ENCODE measurements at places on chromosomes 11 and 22.

DNA sequence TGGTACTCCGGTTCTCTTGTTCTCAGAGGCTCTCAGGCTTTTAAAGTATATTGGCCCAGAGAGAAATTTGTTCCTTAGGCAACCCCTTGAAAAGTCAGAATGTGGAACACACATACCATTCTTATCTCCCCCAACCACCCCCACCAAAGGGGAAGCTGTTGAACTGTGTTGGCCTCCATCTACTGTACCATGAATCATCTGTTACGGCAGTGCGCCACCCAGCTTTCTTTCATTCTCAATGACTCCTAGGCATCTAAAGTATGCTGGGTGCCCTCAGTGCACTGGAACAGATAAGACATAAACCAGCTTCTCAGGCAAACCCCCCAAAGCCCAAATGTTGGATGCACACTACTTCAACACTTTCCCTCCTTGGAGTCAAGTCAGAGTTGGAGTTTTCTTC is 696.2 kb upstream of the TENM4 start:
- no peak for DNase-seq

- DNase-seq = no peak
Measured at GRCh38 chr11:33713151-33713855, 12.7 kb upstream of the C11orf91 start.

GRCh38 chr11:1123970-1124369 is 33.8 kb upstream of the MUC5AC start:
- no peak for DNase-seq

DNA sequence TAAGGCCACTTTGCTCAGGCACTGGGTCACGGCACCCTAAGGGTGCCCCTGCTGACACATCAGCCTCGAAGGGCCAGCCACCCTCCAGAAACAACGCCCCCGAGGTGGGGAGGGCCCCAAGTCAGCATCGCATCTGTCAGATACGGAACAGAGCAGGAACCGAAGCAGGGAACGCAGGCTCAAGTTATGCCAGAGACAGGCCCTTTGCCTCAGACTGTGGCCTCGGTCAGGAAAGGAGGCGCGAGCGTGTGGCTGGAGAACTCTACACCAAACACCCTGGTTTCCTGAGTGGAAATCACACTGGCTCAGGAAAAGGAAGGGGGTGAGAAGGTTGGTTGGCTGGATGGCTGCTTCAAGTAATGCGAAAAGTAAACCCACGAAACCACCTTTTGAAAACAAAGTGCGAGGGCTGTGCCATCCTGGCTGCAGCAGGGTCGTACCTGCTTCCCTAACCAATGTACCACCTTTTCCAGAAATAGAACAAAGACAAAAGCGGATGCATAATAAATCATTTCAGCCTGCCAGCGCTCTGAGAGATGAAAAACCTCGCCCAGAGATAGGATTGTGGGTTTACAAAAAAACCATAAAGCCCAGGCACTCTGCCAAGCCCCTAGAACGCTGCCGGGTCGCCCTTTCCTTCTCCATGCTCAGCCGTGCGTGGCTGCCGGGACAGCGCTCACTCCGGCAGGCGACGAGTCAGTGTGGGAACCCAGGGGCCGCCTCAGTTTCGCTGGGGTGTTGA is 38.6 kb downstream of the TRMU start:
- DNase-seq = no peak

DNA sequence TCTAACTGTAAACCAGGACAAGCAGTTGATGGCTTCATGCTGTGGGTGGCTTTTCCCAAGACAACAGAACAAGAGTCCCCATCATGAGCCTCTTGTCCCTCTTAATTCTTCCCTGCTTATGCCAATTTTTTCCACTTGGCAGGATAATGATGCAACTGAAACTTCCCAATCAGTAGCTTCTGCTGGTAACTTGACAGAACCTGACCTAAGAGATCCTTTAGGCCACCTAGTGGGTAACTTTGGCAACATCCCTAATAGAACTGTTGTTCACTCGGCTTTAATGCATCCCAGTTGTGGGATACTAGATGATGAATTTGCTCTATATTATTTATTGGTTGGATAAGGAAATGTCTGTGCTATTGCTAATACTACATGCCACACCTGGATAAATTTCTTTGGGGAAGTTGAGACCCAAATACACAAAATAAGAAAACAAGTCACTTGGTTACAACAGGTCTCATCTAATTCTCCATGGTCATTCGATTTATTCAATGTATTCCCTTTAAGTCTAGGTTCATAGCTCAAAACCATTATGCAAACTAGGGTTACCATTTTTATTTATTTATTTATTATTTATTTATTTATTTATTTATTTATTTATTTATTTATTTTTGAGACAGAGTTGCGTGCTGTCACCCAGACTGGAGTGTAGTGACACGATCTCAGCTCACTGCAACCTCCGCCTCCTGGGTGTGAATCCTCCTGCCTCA is 41.4 kb upstream of the NFAM1 start:
- DNase-seq = no peak

- no peak for DNase-seq
Measured at GRCh38 chr11:93213622-93214021, 15.8 kb upstream of the SLC36A4 start.

DNA sequence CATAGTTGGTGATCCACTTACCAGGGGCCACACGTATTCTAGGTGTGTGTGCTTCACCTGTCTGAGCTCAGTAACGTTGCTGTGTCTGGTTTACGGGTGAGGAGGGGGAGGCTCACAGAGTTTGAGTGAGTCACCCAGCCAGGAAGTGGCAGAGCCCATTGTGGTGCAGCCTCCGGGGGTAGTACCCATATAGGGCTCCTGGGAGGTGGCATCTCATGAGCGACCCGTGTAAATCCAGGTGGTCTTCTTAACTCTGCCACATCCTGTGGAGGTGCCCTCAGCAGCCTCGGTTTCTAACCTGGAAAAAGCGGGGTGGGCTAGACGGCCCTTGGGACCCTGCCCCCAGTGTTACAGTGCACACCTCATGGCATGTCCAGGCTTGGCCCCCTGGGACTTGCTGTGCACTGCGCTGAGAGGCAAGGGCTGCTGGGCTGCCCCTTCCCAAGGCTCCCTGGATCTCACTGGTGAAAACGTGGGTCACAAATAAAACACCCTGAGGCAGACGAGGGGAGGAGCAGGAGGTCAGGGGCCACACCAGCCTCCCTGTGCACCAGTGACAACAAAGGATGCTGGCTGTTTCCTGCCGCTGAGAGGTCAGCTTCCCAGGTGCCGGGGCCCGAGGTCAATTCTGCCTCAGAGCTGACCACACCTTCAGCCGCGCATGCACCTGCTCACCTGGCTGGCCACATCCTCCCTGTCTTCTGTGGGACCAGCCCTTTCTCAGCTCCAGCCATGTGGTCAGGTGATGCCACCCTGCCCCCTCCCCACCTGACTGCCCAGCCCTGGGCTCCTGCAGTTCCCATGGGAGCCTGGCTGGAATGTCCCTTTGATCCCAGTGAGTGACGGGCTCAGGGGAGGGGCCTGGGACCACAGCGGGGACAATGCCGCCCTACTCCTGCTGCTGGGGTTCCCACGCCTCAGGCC is 305.1 kb downstream of the CTTN start:
- no peak for DNase-seq

GRCh38 chr11:12966002-12966401 is 43.1 kb upstream of the RASSF10 start:
- no peak for DNase-seq

- no peak for DNase-seq
Measured at GRCh38 chr11:64787526-64788320, 9.4 kb upstream of the SF1 start.

DNA sequence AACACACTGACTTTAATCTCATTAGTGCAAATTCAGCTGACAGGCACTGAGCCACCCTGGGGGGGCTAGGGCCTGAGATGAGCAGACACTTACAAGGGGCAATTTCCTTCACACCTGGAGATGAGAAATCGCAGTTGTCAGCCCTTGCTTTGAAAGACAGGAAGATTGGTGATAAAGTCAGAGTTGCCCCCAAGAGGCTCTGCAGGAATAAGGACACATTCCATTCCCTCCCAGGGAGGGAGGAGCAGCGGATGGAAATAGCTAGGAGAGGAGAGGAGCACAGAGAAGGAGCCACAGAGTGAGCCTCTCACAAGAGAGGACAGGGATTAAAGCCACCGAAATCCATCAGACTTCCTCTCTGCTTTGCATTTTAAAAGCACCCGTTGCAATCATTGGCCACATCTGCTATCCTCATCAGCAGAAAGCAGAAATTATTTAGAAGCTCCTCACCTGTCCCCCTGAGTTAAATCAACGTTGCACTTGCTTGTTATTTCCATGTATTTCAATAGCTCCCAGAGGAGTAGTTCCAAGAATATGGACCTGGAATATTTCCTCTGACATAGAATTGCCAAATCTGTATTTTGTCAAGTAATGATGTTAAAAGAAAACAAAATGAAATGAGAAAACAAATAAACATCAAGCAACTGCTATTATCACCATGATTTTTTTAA is 213.7 kb downstream of the BARX2 start:
- DNase-seq = no peak

- DNase-seq = no peak
Measured at GRCh38 chr22:31139066-31139465, 1.2 kb downstream of the PLA2G3 start.

Measured in left forelimb (tissue), 1 donor.